Activated CD4-positive, alpha-beta T cell treated with anti-CD3 and anti-CD28 coated beads for 4 hours (primary cell): ENCODE measurements at places on chromosomes 1 and 21.
A peak's percentile ranks its signal among the peaks of the same experiment; 100 is the strongest.

DNA sequence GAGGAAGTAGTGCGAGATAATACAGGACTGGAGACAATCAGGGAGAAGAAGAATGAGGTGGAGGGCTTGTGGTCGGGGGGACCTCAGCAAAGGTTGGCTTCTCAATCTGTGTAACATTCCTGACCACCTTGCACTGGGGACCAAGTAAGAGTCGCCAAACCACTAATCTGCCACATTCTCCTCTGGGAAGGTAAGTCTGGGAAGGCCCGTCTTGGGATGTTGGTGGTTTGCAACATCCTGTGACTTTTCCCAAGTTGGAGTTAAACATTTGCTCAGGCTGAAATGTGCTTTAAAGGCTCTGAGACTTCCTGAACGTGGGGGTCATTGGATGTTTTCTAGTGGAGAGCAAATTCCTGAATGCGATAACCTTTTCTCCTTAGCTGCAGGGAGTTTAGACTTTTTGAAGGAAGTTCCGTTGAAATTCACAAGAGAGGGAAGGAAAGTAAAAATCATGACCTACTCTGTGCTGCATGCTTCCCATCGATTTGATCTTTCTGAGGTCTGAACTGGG is 325.9 kb downstream of the RPS6KC1 start:
- DNase-seq: no peak

GRCh38 chr1:68332041-68332440 is 99.7 kb upstream of the WLS start:
- DNase-seq: no peak

GRCh38 chr1:175075572-175076568 is 8.2 kb downstream of the TNN start:
- DNase-seq: no peak

DNA sequence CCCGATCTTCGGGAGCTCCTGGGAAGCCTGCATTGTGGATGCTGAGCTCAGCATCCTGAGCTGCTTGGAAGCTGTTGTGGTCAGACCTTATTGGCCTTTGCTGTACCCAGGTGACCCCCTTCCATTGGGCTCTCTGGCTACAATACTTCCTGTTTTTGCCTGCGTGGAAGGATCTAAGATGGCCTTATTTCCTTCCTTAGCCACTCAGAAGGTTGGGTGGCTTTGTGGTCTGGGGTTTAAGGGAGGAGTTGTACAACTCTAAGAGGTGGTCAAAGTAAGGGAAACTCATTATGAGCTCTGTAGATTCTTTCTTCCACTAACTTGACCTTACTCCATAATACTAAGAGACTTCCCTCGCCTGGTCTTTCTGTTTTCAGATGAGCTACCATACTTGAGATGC is 17.7 kb downstream of the PFKFB2 start:
- DNase-seq: no peak

DNA sequence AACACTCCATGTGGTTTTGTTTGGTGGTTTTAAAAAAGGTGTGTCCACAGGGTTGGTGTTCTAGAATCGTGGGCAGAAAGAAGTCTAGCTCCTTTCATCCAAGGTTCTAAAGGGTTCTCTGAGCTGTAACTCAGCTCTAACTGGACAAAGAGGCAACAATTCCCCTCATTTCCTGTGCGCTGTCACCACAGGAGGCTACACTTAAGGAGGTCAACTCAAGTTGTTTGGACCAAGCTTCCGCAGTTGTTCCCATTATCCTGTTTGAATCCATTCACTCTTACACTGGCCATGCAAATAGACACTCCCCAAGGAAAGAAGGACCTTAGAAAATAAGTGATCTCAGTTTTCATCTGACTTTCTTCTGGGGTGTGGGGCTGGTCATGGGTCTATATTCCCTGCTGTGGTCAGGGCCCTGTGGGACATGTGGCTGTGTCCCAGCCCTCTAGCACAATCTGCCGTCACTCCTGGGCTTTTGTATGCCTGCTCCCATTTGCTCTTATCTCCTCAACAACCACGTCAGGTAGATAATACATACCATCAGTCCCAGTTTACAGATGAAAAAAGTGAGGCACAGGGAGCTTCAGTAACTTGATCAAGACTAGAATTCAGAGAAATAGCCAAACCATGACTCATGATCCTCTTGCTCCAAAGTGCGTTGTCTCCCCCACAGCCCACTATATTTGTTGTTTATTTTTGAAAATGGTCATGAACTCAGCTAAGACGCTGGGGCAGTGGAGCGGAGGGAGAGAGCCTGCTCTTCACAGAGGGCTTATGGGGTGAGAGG is 103.6 kb downstream of the RHOU start:
- no peak for DNase-seq

DNA sequence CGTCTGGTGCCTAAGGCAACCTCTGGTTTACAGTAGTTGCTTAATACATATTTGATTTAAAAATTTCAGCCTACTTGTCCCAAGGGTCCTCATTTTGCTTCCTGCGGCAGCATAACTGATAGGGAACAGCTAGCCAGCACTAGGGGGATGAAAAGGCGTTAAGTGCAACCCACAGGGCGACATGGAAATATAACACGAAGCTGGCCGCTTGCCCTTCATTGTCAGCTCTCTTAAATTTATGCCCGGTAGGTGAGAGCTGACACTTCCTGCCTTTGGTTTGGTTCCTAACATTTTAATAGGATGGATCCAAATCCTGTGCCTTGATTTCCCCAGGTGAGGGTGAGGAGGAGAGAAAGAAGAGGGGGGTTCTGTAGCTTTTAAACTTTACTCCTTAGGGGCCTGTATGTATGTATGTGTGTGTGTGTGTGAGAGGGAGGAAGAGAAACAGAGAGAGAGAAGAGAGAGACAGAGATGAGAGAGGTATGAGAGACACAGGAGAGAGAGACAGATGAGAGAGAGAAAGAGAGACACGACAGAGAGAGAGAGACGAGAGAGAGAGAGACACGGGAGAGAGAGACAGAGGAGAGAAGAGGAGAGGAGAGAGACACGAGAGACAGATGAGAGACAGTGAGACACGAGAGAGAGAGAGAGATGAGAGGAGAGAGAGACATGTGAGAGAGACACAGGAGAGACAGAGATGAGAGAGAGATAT is 938 bp upstream of the ACTN2 start:
- DNase-seq: no peak

- DNase-seq: no peak
Observed at GRCh38 chr1:69244211-69244610, 323.5 kb upstream of the LRRC7 start.

- peak; percentile 9 for DNase-seq
Observed at GRCh38 chr1:58841455-58841854, 57.6 kb upstream of the JUN start.

- DNase-seq: no peak
Observed at GRCh38 chr1:40944326-40944725, 35.2 kb upstream of the CTPS1 start.

DNA sequence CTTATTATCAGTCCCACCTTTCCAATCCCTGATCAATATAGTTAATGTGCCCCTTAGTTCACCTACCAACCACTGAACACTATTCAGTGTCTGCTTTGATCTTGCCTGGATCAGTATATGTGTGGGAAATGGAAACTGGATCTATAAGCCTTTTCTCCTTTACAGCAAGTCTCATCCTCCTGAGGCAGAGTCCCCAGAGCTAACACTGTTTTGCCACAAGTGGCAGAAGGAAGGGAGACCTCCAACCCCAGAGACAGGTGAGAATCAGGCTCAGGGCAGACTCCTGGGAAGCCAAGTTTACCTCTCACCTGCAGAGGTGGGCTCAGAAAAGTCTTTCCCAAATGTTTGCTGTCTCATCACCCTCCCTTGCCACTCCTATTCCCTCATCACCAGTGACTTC is at the start of gene OR6N2:
Gene OR6N2 (minus strand): TSS at position 101 of the 400 bp plus-strand sequence. CDS start 3,569 bp downstream, outside the sequence.
- no peak for DNase-seq

DNA sequence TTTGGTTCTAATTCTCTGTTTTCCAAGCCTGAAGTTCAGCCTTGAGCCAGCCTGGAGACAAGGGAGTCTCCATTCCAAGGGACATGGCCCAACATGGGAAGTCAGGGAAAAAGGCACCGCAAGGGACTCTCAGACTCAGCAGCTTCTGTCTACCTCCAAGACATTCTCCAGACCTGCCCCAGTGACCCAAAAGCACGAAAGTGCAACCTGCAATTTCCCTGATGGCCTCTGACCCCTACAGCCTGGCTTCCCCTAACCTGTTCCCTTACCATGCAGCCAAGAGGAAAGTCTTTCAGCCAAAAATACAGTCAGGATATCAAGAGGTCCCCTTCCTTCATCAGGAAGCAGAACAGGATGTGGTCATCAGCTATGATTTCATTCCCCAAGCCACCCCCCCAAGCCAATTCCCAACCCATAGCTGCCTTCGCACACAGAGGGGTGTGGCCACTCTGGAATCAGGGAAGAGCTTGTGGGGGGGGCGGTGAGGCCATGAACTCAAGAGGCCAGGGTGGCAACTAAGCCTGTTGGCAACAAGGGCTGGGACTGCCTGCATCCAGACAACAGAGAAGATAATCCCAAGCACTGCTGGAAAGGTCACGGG is 59.2 kb downstream of the TIAM1 start:
- no peak for DNase-seq

GRCh38 chr1:12441414-12442105 is 176.4 kb downstream of the DHRS3 start:
- no peak for DNase-seq

GRCh38 chr1:226403201-226404034 is 4.5 kb downstream of the PARP1 start:
- no peak for DNase-seq

GRCh38 chr1:54252371-54252936 is 52.5 kb downstream of the MRPL37 start:
- DNase-seq: no peak

DNA sequence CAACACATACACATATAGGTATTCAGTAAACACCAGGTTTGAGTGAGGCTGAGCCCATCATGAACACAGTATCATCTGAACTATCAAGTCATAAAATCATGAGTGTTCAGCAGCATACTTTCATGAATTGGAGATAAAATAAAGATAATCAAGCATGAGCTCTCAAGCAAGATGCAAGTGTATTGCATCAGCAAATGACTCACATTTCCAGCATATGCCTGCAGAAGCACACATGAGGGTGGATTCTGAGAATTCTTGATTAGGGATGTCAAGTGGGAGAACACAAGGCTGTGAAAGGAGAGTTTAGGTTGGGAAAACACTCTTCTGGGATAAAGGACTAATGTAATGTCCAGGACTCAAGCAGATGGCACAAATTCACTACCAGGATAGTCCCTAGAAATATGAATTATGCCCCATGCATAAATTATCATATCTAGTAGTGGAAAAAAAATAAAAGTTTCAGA is 299.2 kb downstream of the SRGAP2C start:
- DNase-seq: no peak
